Left ventricle myocardium superior (tissue), 1 donor: ENCODE measurements at places on chromosomes 7 and 10.
A peak's percentile ranks its signal among the peaks of the same experiment; 100 is the strongest.

GRCh38 chr7:27822245-27822644, 82.3 kb downstream of the TAX1BP1 start:
- DNase-seq, result no peak

- DNase-seq, result no peak
These were observed 478.1 kb downstream of the AUTS2 start for GRCh38 chr7:70076325-70076724.

DNA sequence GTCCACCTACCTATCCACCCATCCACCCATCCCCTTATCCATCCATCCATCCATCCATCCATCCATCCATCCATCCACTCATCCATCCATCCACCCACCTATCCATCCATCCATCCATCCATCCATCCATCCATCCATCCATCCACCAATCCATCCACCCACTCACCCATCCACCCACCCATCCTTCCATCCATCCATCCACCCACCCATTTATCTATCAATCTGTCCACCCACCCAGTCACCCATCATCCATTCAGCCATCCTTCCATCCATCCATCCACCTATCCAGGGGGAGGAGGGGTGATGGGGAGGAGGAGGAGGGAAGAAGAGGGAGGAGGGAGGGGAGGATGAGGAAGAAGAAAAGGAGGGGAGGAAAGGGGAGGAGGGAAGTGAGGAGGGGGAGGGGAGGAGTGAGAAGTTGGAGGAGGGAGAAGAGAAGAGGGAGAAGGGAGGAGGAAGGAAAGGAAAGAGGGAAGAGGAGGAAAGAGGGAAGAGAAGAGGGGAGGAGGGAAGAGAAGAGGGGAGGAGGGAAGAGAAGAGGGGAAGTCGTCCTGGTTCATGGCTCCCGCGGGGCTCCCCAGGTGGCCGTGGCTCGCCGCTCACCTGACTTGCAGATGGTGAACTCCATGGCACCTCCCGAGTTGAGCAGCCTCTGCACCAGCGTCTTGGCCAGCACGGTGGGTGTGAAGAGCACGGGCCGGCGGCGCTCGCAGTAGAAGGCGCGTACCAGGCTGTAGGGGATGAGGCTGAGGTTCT, 68.8 kb upstream of the GNA12 start:
- DNase-seq, result no peak

DNA sequence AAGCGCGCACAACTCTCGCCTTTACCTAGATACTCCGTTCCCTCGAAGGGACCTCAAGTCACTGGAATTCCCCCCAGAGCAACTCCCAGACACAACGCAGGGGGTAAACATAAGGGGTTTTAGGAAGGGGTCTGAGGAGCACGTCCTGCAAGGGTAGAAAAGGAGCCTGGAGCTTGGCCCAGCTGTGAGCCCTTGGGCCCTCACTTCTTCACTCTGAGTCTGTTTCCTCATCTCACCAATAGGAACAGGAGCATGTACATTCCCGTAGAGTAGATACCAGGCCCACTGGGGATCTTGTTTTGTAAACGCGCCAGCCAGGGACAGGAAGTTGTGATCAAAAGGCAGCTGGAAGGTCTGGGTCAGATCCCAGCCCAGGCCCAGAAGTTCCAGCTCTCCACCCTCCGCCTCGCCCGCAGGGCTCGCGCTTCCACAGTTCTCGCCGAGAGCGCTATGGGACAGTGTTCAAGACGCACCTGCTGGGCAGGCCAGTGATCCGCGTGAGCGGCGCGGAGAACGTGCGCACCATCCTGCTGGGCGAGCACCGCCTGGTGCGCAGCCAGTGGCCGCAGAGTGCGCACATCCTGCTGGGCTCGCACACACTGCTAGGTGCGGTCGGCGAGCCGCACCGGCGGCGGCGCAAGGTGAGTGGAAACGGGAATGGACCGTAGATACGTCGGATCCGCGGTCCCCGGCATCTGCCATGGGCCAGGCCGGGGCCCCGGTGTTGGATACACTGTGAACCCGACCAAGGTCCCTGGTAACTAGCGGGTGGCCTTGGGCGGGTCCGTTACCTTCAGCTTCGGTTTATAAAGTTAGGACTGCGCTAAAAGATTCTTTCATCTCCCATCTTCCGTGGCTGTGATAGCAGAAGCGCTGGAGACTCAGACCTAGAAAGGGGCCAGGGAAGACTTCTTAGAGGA, 1.3 kb downstream of the CYP26C1 start:
- DNase-seq, result no peak

- peak; percentile 96 for DNase-seq
These were observed at the start of the genes GLUD1 and SHLD2 for GRCh38 chr10:87094373-87095235. GLUD1 (minus strand) TSS chr10:87094843; CDS start chr10:87094769, 74 bp downstream. SHLD2 (plus strand) TSS chr10:87095206; CDS start chr10:87151355, 56,149 bp downstream.

GRCh38 chr10:86385806-86386205, 19.2 kb upstream of the GRID1 start:
- DNase-seq, result no peak

DNA sequence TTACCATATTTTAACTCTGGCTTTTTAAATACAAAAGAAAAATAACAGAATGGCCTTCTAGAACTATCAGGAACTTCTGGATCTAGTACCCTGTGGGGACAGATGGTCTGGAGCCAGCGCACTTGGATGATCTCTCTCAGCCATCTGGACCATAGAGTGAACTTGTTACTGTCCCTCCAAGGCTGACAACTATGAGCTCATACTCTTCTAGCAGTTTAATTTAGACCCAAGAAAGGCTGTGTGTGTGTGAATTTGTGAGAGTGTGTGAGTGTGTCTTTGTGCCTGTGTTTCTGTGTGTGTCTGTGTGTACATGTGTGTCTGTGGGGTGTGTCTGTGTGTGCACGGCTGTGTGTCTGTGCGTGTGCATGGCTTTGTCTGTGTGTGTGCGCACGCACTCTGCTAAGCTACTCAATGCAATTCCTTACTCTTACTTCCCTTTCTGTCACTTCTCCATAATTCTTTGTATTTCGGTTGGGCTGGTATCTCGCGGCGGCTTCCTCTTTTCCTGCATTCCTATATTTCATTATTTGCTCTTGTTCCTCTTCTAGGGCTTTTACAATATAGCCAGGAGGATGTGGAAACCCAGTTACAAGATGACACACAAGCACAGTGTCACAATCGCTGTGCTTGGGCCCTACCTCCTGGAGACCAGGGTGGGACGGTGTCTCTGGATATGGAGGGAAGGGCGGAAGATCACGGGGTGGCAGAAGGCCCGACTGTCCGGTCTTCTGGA, 51.9 kb downstream of the IKZF1 start:
- peak; percentile 62 for DNase-seq

DNA sequence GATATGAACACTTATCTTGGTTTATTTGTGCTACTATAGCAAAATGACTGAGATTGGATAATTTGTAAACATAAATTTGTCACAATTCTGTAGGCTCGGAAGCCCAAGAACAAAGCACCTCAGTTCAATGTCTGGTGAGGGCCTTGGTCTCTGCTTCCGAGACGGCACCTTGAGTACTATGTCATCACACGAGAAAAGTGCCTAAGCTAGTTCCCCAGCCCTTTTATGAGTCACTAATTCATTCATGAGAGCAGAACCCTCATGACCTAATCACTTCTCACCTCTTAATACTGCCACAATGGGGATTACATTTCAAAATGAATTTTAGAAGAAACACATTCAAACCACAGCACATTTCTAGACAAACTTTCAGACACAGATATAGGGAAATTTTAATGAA, 52.0 kb upstream of the PRSS1 start:
- DNase-seq, result no peak

DNA sequence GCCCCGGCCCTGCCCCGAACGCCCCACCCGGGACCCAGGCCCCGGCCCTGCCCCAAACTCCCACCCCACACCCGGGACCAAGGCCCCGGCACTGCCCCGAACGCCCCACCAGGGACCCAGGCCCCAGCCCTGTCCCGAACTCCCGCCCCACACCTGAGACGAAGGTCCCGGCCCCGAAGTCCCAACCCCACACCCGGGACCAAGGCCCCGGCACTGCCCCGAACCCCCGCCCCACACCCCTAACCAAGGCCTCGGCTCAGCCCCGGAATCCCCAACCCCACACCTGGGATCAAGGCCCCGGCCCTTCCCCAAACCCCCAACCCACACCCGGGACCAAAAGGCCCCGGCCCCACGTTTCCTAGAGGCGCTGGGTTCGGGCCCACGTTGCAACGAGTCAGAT, 1.1 kb upstream of the LARP4B start:
- no peak for DNase-seq
